Left hindlimb (tissue), 1 donor: ENCODE measurements at places on chromosomes 5 and 9.

GRCh38 chr9:7201196-7201595 lies 443.4 kb downstream of the KDM4C start:
- no peak for DNase-seq

DNA sequence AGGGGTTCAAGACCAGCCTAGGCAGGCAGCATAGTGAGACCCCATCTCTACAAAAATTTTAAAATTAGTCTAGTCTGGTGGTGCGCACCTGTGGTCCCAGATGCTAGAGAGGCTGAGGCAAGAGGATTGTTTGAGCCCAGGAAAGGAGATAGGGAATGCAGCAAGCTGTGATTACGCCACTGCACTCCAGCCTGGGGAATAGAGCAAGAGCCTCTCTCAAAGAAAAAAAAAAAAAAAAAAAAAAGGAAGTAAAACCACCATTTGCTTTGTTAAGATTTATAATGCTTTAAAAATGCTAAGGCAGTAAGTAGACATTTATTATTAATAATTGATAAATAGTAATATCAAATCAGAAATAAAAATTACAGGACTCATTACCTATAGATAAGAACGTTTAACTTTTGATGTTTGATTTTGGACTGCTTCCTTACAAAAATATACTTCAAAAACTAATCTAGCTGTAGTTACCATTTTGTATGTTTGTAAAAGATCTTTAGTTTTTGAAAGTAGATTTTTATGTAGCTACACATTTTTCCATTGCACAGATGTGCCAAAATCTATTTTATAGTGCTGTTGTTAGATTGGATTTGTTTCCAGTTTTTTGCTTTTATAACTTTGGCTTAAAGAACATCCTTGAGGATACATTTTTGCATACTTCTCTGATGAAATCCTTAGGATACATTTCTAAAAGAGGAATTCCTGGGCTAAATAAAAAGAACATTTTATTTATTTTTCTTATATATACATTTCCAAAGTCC lies 86.4 kb downstream of the INIP start:
- no peak for DNase-seq

DNA sequence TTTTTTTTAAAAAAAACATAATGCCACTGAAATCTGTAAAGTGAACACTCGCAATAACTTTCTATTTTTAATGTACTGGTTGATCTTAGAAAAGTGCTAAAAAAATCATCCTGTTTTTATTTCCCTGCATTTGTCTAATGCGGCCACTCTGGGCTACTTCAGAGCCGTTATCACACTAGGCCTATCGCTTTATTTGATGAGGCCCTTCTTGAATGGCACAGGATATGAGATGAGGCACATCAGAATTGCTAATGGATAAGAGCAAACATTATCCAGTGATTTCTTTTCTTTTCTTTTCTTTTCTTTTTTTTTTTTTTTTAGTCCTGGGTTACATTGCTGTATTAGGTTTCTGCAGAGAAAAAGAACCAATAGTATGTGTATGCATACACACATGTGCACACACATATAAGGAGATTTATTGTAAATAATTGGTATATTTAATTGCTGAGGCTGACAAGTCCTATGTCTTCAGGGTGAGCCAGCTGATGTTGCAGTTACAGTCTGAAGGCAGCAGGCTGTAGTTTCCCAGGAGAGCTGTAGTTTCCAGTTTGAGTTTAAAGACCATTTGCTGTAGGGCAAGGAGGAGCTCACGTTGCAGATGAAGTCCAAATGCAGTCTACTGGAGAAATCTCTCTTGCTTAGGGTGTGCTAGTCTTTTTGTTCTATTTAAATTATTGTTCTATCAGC lies 391.7 kb downstream of the MED10 start:
- no peak for DNase-seq

DNA sequence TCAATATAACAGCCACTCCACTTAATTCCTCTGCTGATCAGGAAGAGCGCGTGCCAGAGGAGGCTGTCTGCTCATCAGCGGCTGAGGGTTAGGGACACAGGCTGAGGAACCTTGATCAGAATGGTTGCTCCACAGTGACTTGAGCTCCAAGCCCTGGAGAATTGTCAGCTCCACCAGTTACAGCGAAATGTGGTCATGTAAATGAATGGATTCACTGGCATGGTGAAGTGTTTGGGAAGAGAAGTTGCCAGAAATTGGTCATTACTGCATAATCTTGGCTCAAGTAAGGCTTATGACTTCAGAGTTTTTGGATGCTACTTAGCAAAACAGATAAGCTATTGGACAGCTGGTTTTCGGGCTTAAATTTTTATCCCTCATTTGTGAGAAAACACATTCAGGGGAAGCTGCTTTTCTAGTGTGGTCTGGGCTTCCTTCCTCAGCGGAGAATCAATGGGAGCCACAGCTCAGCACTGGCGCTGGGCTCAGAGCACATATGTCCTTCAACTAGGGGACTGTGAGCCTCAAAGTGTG lies 65.0 kb downstream of the PRRT1B start:
- DNase-seq, result peak; percentile 55
